Iris pigment epithelial cell (primary cell): ENCODE measurements at places on chromosomes 13 and 19.

GRCh38 chr13:44410328-44410859 is 36.8 kb downstream of the SERP2 start:
- no peak for DNase-seq

GRCh38 chr19:17337675-17338432 is 501 bp downstream of the GTPBP3 start:
- DNase-seq, result no peak

- peak; percentile 55 for DNase-seq
Measured at GRCh38 chr13:80824229-80824628, 483.3 kb upstream of the SPRY2 start.

- no peak for DNase-seq
Measured at GRCh38 chr13:23612182-23612581, 42.0 kb downstream of the TNFRSF19 start.

GRCh38 chr19:3625996-3626472 is 556 bp downstream of the CACTIN start:
- peak; percentile 12 for DNase-seq

DNA sequence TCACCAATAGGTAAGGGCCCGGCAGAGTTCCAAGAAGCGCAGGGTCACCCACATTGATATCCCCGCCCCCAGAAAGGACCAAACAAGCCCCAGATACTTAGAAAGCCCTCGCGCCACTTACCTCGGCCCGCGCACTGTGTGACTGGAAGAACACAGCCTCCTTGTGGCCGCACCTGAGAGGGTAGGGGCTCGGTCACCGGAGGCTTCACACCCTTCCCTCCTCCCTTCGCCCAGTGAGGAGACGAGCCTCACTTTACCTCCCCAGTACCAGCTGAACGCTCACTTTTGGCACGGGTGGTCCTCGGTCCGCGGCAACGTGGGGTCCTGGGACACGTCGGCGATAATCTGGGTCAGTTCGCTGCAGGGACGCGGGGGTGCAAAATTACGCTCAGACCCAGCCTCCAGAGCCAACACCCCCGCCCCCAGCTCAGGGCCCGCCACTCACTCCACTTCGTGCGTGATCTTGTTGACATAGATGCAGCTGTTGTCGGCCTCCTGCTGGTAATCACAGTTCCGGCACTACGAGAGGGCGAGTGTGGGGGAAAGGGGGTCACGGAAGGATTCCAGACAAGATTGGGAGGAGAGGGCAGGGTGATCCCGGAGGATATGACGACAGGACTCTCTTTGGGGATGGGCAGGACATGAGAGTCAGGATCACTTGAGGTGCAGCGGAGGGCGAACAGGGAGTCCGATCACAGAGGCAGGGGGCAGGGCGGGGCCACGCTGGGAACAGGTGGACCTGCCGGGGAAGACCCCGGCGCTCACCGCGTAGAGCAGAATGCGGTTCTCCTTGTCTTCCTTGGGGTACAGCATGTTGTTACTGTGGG is 568 bp downstream of the POLR2I start:
- peak; percentile 28 for DNase-seq

- DNase-seq, result peak; percentile 55
Measured at GRCh38 chr19:38033658-38034491, 126.9 kb downstream of the SIPA1L3 start.

DNA sequence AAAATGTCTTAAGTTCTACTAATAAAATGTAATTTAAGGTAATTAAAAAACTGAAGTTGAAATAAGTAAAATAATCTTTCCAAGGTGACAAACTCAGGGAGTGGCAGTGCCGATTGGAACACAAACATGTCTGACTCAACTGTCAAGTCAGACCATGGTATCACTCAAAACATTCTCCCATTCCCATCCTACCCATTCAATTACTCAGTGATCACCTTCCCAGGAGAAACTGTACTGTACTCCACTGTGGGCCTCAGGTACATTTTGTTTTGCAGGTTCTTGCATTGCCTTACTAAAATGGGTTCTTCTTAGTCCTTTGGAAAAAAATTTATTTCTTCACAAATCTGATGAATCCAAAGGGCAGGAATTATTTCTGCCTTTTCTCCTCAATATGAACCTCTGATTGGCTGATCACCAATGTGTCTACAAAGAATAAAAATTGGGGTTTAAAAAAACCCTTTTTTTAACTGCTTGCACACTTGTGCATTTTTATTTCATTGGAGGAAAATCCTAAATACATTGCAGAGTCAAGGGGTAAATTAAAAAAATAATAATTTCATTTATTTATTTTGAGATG is 96.8 kb downstream of the ZNF429 start:
- no peak for DNase-seq

GRCh38 chr13:47705185-47705584 is 295.9 kb downstream of the SUCLA2 start:
- DNase-seq, result no peak

DNA sequence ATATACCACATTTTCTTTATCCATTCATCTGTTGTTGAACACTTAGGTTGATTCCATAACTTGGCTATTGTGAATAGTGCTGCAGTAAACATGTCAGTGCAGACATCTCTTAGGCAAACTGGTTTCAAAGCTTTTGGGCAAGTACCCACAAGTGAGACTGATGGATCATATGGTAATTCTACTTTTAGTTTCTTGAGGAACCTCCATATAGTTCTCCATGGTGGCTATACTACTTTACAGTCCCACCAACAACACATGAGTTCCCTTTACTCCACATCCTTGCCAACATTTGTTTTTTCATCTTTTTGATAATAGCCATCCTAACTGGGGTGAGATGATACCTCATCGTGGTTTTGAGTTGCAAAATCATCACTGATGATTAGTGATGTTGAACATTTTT is 8.5 kb downstream of the CYSLTR2 start:
- no peak for DNase-seq

DNA sequence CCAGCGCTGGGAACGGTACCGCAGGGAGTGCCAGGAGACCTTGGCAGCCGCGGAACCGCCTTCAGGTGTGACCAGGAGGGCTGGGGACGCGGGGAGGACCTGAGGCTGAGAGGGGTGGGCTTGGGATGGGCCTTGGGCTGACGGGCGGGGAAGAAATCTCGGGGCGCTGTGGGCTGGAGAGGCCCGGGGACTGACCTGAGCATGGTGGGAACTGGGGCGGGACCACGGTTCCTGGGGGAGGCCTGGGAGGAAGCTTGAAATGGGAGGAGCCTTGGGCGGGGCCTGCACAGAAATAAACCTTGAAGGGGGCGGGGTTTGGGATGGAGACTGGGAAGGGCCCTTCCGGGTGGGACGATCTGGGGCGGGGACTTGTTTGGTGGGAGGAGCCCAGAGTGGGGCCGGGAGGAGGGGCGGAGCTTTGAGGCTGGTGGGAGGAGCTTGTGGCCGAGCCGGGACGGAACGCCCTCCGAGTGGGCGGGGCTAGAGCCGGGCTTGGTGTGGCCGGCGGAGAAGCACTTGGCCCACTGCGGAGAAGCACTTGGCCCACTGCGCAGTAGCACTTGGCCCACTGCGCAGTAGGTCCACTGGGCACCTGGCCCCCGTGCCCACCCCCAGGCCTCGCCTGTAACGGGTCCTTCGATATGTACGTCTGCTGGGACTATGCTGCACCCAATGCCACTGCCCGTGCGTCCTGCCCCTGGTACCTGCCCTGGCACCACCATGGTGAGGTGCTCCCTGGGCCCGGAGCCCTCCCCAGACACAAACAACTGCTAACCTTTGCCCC is 2.8 kb downstream of the GIPR start:
- DNase-seq, result peak; percentile 85

- no peak for DNase-seq
Measured at GRCh38 chr19:10189616-10190015, 5.1 kb downstream of the DNMT1 start.

DNA sequence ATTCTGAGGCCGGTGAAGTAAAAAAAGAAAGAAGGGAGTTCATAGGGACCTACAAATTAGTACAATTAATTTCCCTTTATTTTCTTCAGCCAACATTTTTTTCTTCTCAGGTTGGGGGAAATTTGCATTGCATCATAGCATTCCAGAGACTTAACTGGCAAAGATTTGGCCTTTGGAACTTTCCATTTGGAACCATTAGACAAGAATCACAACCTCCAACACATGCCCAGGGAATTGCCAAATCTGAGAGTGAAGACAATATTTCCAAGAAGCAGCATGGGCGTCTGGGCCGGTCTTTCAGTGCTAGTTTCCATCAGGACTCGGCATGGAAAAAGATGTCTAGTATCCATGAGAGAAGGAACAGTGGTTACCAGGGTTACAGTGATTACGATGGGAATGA is 6.4 kb upstream of the ERCC5 start:
- peak; percentile 57 for DNase-seq

- peak; percentile 74 for DNase-seq
Measured at GRCh38 chr19:49157445-49158224, at the start of gene TRPM4. TSS of gene TRPM4 (plus strand) at chr19:49157792. CDS start at chr19:49157867, 75 bp downstream.

- no peak for DNase-seq
Measured at GRCh38 chr13:110636053-110636475, 20.7 kb downstream of the NAXD start.

DNA sequence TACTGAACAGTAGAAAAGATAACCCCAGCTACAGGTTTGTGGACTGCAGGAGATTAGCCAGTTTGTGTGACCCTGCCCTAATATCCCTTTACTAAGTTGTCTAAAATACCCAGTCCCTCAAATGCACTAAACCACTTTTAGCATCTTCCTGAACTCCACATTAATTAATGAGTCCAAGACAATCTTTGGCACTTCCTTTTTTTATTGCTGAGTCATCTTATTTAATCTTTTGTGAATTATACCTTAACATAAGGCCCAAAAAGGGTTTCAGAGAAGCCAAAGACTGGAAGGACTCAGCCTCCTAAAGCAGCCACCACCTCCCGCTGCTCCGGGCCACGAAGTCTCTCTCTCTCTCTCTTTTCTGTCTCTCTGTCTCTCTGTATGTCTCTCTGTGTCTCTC is 48.8 kb upstream of the PDCD5 start:
- no peak for DNase-seq

DNA sequence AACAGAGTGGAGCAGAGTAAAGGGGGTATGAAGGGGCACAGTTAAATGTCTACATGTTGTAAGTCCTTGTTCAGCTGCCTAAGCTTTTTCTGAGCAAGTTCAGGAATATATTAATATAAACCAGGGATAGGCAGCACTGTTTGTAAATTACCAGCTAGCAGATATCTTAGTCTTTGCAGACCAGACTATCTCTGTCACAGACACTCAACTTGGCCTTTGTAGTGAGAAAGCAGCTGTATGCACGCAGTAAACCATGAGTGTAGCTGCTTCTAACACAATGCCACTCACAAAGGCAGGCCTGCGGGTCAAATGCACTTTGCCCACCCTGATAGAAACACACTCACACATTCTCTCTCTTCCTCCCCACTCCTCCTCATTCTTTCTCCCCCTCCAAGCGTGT is 1016.9 kb downstream of the UQCRFS1 start:
- no peak for DNase-seq

DNA sequence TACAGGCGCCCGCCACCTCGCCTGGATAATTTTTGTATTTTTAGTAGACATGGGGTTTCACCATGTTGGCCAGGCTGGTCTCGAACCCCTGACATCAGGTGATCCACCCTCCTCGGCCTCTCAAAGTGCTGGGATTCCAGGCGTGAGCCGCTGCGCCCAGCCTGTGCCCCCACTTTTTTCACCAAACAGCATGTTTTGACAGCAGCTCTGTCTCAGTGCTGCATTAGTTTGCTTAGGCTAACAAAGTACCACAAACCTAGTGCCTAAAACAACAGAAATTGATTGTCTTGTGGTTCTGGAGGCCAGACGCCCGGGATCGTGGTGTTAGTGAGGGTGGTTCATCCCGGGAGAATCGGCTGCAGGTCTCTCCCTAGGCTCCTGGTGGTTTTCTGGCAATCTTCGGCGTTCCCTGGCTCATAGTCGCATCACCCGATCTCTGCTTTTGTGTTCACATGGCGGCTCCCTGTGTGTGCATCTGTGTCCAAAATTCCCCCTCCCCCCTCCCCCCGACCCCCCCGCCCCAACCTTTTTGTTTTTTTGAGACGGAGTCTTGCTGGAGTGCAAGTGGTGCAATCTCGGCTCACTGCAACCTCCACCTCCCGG is 30.0 kb downstream of the MYH14 start:
- no peak for DNase-seq

- no peak for DNase-seq
Measured at GRCh38 chr19:51076631-51077213, 6.0 kb downstream of the KLK14 start.

- peak; percentile 99 for DNase-seq
Measured at GRCh38 chr19:3968556-3969434, 2.1 kb downstream of the DAPK3 start.

GRCh38 chr13:95056266-95056665 is 245.0 kb downstream of the ABCC4 start:
- DNase-seq, result no peak

DNA sequence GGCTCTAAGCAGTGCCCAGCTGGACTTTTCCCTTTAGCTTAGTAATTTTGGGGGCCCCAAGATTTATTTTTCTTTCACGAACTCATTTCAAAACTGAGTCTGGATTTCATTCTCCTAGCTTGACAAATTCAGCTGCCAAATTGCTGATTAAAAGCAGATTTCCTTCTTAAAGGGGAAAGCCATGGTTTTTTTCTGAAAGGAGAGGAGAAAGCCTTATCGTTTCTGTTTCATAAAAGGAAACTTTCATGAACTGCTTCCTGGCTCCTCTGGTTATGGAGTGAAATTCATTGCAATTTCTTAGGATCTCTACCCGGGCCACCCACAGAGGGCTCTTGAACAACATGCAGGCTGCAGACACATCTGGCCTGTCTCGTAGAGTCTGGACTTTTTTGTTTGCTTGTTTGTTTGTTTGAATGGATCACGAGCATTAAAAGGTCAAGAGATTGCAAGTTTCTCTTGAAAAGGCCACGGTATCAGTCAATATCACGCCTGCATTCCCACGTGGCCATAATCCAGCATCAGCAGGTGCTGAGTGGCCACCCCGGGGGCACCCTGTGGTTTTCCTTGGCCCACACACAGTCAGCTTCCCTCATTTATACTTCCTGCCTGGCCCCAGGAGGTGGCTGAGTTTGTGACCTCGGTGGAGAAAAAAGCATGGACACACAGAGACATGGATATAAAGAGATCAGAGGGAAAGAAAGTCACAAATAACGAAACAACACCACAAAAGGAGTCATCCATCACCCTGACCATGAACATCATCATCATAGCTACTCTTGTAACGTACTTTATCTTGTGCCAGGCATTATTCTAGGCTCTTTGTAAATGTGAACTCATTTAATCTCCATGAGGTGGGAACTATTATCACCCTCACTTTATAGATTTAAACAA is 10.5 kb upstream of the KLK4 start:
- DNase-seq, result no peak

DNA sequence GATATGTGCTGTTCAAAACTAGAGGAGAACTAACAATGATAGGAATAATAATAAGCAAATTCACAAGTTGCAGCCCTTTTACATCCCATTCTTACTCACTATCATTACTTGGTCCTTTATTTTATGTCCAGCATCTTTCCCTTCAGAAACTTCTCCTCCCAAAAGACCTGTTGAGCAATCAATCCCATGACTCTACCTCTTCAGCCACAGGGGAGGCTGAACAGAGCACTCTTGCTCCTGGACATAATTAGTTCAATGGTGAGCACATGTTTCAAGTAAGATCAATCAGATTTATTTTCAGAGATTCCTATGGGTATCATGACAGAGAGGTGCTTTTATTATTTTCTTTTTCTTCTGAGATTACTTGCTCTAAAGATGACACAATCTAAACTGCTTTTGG is 260.0 kb downstream of the COG6 start:
- DNase-seq, result no peak
